ENCODE measurements at places on chromosomes 2 and 18.

DNA sequence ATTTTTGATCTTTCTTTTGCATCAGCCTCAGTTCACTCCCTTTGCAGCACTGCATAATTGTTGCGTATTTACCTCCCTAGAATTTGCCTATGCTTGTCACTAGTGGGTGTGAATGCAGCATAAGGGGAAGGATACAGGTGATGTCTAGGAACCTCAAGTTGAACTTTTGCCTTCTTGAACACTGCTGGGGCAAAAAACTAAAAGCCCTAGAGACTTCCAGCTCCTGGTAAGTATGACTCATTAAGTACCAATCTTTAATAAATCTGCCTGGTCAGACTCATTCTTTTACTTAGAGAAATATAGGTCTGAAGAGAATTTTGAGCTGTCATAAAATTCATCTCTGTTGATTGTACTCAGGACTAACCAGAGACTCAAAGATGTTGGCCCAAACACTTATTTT, 547.3 kb upstream of the FANCL start:
- DNase-seq, result no peak

- DNase-seq, result no peak
These were observed 27.9 kb downstream of the C2orf49 start for GRCh38 chr2:105365206-105365605.

DNA sequence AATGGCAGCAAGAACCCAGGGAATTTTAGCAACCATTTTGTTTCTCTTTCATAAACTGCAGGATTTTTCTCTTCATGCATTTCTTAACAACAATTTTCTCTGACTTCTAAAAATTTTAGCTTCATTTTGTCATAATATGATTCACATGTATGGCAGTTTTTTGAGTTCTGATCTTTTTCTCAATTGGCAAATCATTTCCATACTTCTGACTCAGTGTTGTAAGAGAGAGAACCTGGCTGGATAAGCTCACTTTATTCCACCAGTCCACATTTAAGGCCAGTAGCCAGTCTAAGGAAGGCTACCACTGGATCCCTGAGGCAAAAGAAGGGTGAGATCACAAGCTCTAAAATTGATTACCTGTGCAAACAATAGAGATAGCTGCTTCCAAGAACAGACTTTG, 42.8 kb upstream of the COL3A1 start:
- DNase-seq, result no peak

- DNase-seq, result no peak
These were observed 99.8 kb downstream of the SH3BP4 start for GRCh38 chr2:235051436-235052260.

DNA sequence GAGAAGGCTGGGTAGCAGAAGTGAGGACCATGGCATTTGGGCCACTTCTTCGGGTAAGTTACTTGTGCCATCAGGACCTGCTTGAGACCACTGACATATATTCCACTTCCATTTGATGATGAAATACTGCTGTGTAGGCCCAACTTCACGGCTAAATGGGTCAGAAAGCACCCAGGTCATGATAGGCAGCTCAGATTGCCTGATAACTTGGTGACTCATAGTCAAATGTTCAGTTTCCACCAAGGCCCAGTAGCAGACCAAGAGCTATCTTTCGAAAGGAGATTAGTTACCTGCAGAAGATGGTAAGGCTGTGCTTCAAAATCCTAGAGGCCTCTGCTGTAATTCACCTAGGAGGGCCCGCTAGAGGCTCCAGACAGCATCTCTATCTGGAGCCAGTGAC, 31.8 kb upstream of the MEX3C start:
- DNase-seq, result no peak

DNA sequence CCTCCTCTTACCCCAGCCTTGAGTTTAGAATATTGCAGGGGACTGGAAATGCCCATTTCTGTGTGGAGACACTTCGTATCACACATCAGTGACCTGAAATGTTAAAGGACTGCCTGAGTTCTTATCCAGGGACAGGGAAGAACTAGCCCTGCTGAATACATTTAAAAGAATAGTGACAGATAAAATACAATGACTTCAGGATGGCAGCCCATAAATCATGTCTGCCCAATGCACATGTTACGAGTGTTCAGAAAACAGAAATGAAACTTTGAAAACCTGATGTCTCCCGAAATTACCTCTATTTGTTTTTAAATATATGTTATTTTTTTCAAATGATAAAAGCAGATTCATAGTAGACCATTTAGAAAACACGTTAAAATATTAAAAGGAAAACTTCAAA, 22.3 kb upstream of the RAB12 start:
- DNase-seq, result no peak

DNA sequence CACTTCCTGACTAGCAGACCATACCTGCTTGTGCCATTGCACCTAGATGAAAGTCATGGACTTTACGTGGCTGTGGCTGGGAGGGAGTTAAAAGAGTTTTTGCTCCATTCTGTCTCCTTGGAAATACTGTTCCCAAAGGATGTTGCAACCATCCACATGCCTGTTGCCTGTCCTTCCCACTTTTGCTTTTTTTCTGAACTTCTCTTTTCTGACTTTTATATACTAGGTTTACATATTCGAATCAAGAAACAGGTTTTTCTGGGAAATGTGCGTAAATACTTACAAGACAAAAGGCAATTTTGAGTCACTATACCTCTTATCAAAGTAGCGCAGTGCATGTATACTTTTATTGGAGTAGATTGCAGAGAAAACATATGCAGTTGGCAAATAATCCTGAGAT, 244.8 kb downstream of the PRKCE start:
- DNase-seq, result no peak

DNA sequence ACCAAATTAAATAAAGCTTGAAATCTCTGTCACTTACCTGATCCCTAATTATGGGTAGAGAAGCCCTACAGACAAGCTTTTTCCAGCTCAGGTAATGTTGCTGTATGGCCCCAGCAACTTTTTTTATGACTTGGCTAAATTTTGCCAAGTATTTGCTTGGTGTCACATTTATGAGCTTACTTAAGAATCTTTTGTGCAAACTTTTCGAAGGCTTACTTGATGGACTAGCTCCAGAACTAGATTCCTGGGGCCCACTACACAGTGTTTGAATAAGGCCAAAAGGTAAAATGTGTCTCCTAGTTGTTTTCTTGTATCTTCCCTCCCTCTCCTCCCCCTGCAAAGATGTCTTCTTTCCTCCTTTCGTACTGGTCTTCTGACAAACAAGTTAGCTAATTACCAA, 257.9 kb downstream of the OSR1 start:
- no peak for DNase-seq

Data from femur (tissue), 1 donor.